Fibroblast of mammary gland (primary cell): ENCODE measurements at places on chromosomes 1 and 21.
A peak's percentile ranks its signal among the peaks of the same experiment; 100 is the strongest.

- DNase-seq: no peak
These were observed 350.9 kb upstream of the ADGRL2 start for GRCh38 chr1:81449786-81450185.

DNA sequence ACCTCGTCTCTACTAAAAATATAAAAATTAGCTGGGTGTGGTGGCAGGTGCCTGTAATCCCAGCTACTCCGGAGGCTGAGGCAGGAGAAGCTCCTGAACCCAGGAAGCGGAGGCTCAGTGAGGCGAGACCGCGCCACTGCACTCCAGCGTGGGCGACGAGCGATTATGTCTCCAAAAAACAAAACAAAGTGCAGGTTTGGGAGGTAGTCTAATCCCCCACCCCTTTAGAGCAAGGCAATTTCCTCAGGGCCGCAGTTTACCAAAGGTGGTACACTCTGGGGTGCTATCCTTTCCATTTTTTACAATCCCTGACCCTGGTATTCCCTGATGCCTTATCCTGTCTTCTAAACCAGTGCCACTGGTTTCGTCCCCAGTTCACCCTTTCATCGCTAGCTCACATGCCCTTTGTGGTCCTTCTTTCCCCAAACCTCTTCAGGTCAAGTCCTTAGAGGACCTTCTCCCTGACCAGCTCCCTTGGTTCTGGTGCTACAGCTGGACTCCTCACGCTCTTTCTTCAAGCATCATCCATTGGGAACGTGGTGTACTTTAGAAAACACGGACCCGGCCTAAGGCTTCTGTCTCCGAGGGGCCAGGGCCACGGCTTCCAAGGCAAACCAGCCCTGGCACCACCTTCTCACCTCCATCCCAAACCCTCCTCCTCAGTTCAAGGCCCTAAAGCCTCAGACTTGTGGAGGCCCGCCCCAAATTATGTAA lies 873 bp downstream of the IFT25 start:
- DNase-seq: peak; percentile 20

DNA sequence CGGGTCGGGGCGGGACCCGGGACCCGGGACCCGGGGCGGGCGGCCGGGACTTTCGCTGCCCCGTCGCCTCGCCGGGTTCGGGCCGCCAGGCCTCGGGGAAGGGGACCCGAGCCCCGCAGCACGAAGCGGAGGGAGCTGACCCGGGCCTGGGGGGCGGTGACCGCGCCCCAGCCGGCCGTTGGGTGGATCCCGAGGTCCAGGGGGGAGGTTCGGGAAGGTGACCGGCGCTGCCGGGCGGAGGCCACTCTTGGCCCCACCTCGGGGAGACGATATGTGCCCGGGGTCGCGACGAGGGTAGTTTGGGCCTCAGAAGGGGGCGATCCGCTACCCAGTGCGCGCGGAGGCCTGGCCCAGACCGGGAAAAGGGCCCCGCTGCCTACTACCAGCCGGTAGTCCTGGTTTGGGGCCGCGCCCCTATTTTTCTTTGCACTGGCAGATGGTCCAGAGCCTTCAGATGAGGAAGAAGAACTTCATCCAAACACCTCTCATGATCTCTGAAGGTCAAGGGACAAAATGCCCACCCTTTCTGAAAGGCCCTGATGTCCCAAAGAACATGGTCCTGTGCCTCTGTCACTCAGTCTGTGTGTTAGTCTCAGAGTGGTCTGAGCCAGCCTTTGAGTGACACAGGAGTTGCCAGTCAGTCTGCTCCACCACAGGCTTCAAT lies 766 bp downstream of the AGO4 start:
- DNase-seq: no peak

DNA sequence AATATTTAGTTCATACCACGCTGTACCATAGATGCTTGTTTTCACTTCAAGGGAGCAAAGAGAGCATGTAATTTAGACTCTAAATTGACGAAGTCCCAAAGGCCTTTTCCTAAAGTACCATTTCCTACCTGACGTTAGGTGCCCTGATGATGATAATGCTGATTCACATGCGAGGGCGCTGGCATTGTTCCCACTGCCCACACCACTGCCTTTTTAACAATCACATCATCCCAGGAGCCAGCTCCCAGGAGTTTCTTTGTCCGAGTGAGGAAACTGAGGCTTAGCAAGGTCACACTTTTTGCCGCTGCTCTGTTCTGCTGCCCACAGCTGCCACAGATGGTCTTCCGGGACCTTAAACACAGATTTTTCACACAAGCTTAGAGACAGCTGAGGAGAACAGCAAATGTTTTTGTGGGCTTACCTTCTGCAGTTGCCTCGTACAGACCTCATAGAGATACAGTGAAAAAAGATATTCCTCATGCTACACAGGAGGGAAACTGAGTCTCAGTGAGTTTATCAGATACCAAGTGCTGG lies 69.4 kb downstream of the EVA1C start:
- no peak for DNase-seq

- DNase-seq: no peak
These were observed 12.4 kb downstream of the OXCT2 start for GRCh38 chr1:39758556-39759435.

DNA sequence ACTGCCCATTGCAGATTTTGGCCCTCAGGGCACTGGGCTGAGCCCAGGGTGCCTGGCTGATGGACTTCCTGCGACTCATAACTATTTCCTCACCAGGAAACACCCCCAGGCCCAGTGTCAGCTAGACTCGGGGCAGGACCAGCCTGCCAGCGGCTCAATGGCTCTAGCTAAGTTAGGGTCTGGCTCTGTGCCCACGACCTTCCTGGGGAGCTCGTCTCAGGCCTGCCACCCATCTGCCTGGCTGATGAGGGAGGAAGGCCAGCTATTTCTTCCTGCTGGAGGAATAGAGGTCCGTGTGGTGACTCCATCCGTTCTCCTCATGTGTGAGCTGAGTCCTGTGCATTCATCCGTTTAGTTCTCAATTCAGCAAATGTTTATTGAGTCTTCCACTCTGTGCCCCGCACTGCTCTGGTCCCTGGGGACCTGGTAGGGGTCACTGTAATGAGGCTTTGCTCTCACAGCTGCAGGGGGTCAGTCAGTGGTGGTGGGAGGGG lies 44.5 kb downstream of the KIRREL1 start:
- peak; percentile 78 for DNase-seq

- DNase-seq: no peak
These were observed 133.7 kb upstream of the CTTNBP2NL start for GRCh38 chr1:112262316-112262715.

- DNase-seq: no peak
These were observed 18.2 kb downstream of the RHBG start for GRCh38 chr1:156386949-156387869.

DNA sequence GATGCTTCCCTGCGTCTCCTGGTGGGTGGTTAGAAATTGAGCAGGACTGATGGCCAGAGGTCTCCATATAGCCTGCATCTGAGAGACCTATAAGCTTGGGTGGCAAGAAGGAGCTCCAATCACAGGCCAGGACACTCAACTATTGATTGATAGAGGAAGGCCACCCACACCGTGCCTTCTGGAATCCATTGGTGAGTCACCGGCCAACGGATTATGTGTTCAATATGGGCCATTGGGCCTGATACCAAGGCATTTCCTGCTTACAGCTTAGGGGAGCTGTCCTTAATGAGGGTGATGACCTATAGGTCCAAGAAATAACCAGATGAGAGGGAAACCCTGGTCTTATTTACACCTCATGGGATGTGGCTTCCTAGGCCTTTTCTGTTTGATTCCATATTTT lies 115.1 kb downstream of the PLPP3 start:
- peak; percentile 42 for DNase-seq

DNA sequence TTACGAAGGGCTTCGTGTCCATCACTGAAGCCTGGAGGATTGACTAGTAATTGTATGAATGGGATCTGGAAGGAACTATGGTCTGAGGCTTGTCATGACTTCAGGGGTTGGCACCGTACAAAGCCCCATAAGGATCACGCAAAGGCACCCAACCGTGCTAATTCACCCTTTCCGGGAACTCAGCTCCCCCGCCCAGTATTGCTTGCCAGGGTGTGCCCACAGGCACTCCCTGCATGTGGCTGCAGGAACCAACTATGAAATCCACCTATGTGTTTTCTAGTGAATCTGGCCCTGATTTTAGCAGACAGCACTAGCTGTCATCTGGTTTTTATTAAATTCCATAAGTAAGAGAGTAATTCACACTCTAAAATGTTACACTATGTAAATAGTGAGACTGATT lies 139.2 kb downstream of the TM2D1 start:
- no peak for DNase-seq

GRCh38 chr1:111471012-111471411 lies 2.8 kb upstream of the C1orf162 start:
- no peak for DNase-seq

- DNase-seq: no peak
These were observed 52.7 kb downstream of the VWA5B1 start for GRCh38 chr1:20343149-20343937.

GRCh38 chr1:70324683-70325082 lies 29.8 kb downstream of the ANKRD13C start:
- DNase-seq: no peak

DNA sequence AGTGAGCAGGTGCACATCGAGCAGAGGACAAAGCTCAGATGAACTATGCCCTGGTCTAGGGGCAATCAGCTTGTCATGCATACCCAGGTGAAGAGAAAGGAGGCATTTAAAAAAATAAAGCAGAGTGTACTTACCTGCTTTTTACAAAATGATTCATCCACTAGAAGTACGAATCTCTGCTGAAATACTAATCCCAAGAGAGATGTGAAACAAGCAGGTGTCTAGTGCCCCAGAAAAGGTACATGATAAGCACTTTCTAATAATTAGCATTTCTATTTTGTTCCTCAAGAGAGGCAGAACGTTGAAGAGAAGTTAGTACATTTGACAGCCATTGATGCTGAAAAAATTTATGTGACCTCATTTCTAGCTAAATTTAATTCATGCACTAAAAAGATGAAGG lies 31.1 kb downstream of the CHODL start:
- DNase-seq: no peak

GRCh38 chr1:53372501-53372951 lies 44.7 kb upstream of the LRP8 start:
- no peak for DNase-seq

DNA sequence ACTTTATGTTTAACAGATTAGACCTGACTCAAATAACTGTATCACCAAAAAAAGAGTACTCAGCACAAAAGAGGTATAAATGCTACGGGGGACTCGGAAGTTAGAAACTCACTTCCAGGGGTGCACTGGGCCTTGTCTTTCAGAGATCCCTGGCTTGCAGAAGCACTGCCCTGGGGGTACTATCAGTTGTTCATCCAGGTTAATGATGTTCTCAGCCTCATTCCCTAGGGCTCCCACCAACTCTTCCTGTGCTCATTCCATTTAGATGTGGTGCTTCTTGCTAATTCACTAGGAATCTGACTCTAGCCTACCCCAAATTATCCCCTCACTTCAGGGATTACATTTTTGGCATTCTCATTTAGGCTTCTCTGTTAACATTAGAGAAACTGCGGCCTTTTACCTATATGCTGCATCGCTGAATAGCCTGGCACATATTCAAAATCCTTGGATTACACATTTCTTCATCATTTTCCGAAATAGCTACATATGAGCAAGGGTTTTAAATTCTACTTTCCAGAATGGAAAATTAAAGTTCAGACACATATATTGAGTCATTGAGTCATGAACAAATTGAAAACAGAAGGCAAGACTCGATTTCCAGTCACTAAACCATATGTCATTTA lies 338.5 kb downstream of the KCTD3 start:
- peak; percentile 79 for DNase-seq
